ENCODE measurements at places on chromosomes 1 and 21.

DNA sequence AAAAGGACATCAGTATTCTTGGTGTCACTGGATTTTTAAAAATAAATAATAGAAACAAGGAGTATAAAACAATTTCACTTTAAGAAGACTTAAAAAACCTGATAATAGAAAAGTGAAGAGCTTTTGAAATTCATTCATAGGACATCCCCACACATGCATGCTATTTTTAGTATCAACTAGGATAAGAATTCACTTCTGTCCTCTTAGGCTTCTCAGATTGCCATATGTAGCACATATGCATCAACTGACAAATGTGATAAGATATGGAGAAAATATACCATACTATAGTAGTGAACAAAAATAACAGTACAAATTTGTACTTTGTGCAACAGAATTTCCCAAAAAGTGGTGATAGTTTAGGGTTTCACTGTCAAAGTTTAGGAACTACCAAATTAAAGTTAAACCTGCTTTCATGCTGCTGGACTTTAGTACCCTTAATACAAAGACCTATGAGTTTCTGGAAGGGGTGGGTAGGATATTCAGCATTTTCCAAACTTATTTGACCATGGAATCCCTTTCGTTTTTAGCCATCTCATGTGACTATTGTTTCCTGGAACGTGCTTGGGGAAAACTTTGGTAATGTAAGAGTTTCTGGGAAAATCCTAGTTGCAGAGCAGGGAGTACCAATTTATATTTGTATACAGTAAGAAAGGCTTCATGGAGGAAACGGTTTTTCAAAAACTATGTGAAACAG lies 19.8 kb downstream of the RPRD2 start:
- DNase-seq: no peak

DNA sequence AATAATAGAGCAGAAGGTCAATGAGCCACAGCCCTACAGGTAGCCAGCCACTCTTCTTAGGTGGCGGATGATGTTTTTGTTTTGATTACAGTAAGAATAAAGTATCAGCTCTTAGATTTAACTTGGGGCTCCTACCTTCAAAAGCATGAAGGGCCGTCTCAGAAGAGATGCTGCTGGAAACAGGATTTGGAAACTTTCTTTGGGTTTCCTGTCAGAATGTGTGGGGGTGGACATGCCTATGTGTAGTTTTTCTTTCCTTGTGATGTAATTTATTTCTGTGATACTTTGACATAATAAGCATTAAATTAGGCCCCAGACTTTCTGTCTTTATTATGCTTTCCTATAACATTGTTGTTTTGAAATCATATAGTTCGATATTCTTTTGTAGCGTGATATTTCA lies 1.5 kb downstream of the RAP1A start:
- DNase-seq: no peak

GRCh38 chr1:168303716-168304540 lies 23.3 kb downstream of the TBX19 start:
- DNase-seq: no peak

DNA sequence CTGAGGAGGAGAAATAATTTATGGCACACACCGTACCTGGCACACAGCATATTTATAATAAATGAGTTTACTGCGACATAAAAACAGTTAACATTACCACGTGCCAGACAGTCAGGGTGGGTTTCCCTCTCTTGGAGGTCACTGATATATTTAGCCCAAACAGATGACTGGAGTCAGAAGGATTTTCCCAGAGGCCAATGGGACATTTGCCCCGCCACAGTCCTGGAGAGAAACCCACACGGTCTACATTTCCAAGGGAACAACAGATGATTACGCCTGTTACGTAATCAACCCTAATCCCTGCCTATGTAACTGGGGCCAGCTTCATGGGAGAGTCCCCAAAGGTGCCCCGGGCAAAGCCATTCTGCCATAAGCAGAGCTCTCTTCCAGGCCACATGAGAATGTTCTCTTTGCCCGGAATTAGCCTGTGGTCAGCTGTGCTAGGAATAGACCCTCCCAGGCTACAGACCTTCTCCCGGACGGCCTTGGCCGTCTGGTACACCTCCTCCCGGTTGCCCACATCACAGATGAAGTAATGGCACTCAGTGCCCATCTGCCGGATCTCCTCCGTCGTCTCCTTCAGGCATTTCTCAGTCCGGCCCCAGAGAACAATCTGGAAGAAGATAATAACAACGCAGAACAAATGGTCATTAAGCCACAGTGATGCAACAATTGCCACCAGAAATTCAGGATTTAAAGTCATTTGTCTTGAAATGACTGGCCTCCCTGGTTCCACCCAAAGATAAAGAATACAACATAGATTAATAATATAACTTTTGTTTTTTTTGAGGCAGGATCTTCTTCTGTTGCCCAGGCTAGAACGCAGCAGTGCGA lies 37.7 kb downstream of the DHRS3 start:
- no peak for DNase-seq

DNA sequence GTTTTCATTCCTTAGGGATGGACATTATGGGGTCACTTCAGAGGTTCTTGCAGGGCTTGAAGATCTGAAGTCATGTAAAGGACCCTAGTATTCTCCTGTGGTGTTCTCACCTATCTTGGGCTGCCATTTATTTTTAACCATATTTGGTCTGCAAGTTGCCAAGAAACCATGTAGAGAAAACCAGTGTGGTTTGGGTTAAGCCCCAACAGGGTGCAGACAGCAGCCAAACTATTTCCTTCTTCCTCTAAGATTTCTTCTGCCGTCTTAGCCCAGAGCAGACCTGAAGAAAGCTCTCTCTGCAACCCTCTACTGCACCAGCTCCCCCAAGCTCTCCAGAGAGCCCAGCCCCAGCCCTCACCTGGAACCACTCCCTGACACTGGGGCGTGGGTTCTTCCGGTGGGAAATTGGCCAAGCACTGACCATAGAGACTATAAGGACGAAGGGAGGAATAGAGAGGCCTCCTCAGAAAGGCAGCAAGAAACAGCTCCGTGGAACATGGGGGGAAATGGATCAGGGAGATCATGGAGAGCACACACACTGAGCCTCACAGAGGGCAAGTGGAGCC lies 136.6 kb downstream of the SYF2 start:
- DNase-seq: no peak

DNA sequence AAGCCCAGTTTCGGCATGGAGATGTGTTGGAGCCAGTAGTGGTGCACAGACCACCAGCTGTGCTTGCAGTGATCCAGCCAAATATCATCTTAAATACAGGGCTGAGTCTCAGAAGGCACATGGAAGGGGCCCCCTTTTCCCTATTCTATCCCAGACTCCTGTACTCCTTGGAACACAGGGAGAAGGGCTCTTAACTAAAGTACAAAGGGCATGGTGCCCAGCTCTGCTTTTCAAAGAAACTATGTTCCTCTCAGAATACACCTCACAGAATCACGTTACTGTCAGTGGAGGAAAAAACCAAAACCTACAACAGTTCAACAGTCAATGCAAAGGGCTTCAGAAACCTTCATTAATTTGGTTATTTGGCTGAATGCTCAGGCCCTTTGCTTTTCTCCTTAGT lies 180.6 kb upstream of the C1orf105 start:
- DNase-seq: no peak

DNA sequence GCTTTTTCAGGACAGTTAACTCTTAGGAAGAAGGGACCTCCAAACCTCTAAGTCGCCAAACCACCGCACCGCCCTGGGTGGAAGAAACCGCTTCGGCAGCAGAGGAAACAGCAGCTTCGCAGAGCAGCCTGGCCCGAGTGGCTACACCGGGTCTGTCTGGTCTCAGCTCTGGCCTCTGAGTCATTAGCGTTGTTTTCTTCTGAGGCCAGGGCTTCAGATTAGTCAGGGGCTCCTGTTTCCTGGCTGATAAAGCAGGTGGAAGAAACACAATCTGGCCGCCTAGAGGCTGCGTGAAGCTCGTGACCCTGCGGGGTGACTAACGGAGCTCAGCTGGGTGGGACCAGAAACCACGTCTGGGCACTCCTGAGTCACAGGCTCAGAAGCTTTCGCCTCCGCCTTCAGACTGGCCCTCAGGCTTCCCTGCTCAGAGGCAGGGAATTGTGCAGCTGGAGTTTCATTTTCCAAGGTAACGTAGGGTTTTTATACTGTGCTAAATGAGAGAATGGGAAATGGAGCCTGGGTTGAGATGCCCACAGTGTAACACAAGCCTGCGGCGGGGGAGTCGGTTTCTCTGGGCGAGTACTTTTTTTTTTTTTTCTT lies 44.9 kb downstream of the CHAF1B start:
- peak; percentile 66 for DNase-seq

GRCh38 chr1:229001467-229002011 lies 266.3 kb downstream of the RHOU start:
- no peak for DNase-seq

DNA sequence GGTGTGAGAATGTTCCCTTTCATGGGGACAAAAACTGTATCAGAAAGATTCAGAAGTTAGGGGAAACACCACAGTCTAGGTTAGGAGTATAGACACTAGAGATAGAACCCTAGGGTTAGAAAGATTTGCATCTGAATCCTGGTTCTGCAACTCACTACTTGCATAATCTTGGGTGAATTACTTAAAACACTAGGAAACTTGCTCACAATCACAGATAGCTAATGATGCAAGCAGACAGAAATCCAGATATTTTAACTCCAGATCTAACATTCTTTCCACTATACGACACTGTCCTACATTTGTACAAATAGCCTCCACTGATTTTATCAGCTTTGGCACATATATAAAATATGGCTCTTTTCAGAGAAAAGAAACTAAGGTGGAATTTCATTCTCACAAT lies 30.8 kb upstream of the GLIS1 start:
- DNase-seq: no peak

DNA sequence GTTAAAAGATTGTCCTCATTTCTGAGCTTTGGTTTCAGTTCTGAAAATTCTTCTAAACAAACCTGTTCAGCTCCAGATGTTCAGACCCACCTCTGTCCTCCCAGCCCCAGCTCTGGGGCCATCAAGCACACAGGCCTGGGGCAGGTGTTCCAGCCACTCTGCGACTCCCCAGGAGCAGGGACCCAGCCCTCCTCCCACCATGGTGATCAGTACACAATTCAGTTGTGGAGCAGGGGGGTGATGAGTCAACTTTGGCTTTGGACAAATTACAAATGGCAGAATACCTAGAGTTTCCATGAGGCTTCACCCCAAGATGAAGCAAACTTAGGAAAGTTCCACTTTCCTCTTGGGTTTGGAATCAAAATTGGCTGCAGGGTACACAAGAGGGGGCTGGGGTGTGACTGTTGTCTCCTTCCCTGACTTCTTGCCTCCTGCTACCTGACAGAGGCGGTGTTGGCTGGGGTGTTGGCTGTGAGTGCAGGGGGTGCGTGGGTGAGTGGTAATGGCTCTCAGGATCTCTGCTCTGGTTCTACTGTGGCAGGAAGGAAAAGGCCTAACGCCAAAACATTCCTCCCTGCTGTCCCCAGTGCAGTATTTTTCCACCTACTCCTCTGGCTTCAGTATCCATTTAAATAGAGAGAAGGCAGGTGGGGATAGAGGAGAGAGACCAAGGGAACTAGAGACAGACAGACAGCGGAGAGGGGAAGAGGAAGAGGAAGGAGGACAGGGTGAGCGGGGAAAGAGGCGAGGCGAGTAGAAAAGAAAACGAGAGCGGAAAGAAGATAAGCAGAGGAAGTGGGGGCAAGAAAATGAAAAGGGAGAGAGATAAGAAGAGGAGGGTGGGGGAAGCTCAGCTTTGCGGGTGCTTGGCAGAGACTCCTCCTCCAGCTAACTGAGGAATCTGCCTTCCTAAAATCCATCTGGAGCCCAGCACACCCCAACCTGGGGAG lies 20.6 kb upstream of the LRRN2 start:
- no peak for DNase-seq

- DNase-seq: no peak
These were observed 595.1 kb upstream of the ZP4 start for GRCh38 chr1:238485912-238486209.

DNA sequence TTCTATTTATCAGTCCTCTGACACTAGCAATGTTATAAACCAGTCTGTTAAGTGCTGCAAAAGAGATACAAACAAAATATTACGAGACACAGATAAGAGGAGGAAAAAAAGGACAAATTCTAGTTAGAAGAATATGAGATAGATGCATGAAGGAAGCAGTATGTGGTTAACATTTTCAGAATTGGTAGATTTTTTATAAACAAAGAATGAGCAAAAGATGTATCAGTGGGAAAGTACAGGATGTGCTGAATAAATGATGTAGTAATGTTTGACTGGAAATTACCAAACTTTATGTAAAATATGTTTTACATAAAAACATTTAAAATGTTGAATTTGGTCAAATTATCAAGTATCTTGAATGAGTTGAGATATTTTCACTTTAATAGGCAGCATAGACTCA lies 574.2 kb downstream of the NUF2 start:
- DNase-seq: no peak

DNA sequence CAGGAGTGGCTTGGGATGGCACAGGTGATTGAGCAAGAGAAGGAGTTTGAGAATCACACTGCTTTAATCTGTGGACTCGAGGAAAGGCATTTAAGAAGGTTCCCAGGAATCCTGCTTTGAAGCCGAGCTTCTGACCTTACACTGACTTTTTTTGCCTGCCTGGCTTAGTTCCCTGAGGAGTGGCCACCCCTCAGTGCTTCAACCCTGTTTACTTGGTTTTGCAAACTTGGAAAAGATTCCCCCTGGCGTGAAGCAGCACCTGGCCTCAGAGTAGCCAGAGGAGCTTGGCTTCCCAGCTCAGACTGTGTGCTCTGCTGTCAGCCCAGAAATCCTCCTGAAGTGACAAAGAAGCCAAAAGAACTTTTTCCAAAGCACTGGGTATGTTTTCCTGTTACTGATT lies 48.5 kb upstream of the LDLRAP1 start:
- DNase-seq: no peak

DNA sequence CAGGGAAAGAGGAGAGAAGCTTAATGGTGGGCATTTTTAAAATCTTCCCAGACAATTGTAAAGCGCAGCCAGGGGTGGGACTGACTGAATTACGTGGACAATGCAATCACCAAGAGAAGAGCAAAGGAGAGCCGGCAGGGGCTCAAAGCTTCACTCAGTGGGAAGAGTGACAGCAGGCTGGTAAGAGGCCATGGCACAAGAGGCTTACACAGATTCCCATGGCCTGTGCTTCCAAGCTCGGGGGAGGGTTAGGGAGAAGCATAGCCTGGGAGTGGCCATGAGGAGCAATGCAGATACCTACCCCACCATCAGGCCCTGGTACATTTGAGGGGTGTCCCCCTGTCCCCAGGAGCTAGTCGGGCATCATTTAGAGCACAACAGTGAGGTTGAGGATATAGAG lies 27.1 kb upstream of the SEC16B start:
- no peak for DNase-seq

DNA sequence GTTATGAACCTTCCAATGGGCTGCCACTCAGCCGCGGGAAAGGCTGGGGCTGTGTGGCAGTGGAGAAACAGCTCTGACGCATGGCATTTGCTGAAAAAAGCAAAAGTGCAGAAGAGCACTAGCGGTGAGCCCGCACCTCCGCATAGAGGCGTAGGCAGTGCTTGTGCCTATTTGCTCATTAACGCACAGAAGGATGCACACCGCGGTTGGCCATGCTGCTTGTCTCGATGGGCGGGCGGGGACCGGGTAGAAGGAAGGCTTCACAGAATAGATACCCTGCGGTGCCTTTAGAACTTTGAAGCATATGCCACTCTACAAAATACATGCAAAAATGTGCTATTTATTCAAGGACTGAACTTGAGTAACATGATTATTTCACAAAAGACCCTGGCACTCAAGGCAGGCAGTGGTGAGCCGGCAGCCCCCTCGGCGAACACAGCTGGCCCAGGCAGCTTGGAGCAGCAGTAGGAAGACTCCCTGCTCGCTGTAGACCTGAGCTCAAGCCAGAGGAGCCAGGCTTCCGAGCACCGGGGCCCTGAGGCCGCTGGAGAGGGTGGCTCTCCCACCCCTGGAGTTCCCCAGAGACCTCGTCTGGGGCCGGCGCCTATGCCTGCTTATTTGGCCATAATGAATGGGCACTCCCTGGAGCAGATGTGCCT lies 71.5 kb downstream of the SIK1 start:
- DNase-seq: no peak

- no peak for DNase-seq
These were observed 29.8 kb upstream of the COL16A1 start for GRCh38 chr1:31733389-31734219.
